ENCODE measurements at places on chromosomes 7 and 10.

DNA sequence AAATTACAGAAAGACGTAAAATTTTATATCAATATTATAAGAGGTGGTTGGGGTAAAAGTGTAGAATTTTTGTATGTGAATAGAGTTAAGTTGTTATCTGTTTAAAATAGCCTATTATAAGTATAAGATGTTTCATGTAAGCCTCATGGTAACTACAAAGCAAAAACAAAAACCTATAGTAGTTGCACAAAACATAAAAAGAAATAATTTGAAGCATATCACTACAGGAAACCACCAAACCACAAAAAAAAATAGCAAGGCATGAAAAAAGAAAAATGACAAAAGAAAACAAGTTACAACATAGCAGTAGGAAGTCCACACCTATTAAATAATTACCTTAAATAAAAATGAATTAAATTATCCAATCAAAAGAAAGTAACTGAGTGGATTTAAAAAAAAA is 12.4 kb upstream of the GSTK1 start:
- no peak for DNase-seq

DNA sequence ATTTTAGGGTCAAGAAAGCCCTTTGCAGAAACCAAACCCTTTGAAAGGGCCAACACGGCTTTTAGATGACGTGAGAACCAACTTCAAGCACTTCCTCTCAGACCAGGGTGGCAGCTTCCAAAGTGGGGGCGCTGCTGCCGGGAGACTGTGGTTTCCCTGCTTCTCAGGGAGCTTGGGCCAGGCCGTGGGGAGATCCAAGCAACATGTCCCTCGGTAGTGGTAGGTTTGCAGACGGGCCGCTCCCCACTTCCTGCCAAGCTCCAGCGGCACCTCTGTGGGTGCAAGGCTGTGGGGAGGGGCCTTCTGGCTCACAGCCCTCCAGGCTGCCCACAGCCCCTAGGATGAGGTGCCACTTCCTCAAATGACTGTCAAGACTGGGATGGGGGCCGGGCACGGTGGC is 132.4 kb downstream of the FAM53B start:
- no peak for DNase-seq

GRCh38 chr7:47887016-47887640 is 61.1 kb downstream of the PKD1L1 start:
- DNase-seq = no peak

DNA sequence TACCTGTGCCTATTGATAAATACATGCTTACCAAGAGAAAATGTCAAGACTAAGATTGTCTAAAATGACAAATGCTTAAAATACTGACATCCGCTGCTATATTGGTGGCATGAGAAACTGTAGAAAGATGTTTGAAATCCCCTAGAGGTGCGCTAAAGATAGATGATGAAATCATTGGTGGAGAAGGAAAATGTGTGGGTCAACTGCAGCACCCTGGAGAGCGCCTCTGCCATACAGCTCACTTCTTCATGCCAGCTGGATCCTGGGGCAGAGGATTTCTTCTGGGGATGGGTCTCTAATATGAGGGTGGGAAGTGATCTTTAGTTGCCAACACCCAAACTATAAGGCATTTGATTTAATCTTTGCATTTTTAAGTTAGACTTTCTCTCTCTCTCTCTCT is 680.4 kb upstream of the POM121L12 start:
- no peak for DNase-seq

DNA sequence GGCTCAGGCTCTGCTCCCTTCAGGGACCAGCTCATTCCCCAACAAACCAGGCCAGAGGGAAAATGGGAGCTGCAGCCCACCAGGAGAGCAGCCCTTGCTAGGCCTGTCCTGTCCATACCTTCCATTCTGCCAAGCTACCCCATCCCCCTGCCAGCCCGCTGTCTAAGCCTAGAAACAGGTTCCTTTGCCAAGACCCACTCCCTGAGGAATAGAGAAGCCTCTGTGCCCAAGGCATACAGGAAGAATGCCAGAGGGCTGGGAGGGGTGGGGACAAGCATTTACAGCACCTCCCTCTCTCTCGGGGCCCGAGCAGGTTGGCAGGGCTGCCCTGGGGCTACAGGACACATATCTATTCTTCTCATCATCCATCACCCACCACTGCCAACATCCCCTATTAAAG is 178.3 kb downstream of the GRID1 start:
- no peak for DNase-seq

GRCh38 chr10:10396601-10397000 is 621.1 kb upstream of the CELF2 start:
- DNase-seq = no peak
